ENCODE measurements at places on chromosomes 7 and 10.

DNA sequence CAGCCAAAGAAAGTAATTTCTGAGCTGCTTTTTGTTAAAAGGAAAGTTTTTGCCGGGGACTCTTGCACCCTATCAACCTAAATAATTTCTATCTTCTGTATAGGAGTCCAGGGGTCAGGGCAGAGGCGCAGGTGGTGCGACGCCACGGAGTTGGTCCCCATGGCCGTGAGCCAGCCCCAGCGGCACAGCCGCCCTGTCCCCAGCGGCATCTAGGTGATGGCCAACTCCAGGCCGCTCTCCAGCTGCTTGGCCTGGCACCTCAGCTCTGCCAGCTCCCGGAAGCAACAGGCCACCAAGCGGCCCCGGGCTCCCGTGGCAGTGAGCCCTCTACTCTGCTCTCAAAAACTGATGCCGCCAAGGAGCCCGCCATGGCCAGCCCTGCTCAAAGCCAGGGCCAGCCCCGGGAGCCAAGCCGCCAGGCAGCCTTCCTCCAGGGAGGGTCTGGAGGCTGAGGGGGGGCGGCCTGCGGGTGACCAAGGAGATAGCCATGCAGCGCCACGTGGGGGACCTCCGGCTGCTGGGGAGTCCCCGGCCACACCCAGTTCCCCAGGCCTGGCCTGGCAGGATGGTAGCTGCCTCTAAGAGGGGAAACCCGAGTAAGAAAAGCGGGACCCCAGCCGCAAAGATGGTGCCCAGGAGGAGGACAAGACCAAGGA is 22.8 kb upstream of the LANCL2 start:
- no peak for DNase-seq

- DNase-seq, result no peak
These were observed 27.9 kb upstream of the PWWP2B start for GRCh38 chr10:132368881-132369635.

- DNase-seq, result peak; percentile 90
These were observed at the start of gene BHLHA15 for GRCh38 chr7:98211221-98211675. Gene BHLHA15, plus strand, starts transcription at chr7:98211439. Its CDS starts 871 bp downstream, at chr7:98212310.

DNA sequence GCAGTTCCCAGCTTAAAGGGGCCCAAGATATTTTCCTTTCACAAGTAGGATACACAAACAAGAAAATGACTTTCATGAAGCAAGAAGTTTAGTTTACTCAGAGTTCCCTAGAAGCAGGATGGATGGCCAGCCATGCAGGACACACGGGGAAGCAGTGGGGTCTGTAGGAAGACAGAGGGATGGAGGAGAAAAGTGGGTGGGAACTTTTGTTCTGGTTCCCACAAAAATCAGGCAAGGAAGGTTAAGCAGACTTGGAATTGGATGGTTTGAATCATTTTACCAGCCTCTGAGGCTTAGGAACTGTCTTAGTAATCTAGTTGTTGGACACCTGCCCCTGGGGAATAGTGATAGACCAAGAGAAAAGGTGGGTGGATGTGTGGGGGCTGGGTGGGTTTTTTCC is 263.3 kb upstream of the VSTM2A start:
- DNase-seq, result no peak

DNA sequence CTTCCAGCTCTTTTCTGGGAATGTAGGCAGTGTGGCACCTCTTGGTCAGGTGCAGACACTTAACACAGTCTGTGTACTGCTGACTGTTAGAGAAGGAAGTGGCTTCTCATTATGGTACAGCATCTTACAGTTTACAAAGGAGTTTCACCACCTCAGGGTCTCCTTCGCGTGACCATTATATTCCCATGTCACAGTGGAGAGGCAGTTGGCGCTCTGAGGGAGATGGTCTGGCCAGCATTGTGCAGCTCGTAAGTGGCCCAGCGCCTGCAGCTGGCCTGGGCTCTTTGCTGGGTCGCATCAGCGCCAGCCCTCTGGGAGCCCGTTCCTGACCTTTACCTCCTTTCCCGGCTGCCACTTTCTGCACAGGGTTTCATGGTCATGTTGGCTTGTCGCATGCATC is 15.4 kb downstream of the TSPAN15 start:
- no peak for DNase-seq

DNA sequence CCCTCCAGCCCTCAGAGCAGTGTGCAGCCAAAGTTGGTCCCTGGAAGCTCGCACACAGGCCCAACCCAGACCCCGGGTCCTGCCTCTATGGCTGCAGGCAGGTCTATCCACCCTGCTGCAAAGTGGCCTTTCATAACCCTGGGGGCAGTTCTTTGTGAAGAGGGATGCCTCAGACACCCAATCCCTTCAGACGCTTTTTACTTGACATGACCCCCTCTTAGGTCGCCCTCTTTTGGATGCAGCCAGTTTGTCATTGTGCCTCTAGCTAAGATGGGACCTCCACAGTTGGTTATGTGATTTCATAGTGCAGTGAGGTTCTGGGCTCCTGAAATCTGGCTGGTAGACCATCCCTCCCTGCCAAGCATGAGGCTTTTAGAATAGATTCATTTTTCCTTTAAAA is 27.3 kb downstream of the SMKR1 start:
- no peak for DNase-seq

DNA sequence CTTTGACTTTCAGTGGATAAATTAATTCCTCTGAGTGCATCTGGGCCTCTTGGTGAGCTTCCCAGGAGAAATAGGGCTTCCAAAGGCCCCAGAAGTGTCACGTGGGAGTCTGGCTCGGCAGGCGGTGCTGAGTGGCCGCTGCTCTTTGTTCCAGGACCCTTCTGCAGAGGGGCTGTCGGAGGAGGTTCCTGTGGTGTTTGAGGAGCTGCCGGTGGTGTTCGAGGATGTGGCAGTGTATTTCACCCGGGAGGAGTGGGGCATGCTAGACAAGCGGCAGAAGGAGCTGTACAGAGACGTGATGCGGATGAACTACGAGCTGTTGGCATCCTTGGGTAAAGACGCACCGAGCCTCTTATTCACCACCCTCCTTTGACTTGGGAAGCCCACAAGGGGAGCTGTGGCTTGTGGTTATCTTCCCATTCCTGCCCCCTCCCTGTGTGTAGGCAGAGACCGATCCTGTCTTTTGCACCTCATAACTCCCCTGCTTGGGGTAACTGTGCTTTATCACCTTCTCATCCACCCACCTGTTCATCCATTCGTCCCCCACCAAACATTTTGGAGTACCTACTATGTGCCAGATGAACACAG is 11.9 kb downstream of the ZNF862 start:
- no peak for DNase-seq

- no peak for DNase-seq
These were observed 14.4 kb downstream of the MARCHF5 start for GRCh38 chr10:92305133-92306072.

GRCh38 chr7:47453093-47454061 is 128.5 kb downstream of the TNS3 start:
- no peak for DNase-seq

DNA sequence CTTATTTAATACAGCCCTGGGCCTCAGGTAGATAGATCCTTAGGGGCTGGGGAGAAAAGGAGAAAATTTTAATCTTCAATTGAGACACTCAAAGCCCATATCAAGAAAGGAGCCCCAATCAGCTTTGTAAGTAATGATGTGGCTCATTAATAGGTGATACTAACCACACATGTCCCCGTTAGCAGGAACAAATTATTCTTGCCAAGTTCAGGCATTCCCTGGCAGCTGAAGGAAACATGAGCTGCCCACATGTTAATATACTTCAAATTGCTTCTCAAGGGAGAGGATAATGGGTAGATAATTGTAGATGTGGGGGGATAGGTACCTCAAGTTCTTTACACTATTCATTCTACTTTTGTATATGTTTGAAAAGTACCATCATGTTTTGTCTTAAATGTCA is 14.5 kb downstream of the IFIT5 start:
- DNase-seq, result no peak

DNA sequence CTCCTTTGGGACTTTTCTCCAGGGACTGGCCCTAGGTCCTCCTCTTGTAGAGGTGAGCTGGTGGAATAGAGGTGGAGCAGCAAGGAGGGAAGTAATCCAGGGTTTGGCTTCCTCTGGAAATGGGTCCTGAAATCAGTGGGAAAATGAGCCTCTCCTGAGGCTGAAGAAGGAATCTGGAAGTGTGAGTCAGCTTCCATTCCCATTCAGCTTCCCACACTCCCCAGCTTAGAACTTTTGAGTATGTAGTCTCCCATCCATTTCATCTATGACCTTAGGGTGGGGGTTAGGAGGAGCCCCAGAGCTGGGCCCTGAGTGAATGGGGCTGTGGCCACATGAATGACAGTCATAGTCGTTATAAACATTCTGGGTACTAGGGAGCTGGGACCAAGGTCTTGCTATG is 17.7 kb downstream of the LDB1 start:
- DNase-seq, result no peak
